ENCODE measurements at places on chromosomes 11 and 22. TPM values are rescaled to one million over a fixed set of nuclear protein-coding genes. Genes with fewer than 3 reads are reported as not detected.

DNA sequence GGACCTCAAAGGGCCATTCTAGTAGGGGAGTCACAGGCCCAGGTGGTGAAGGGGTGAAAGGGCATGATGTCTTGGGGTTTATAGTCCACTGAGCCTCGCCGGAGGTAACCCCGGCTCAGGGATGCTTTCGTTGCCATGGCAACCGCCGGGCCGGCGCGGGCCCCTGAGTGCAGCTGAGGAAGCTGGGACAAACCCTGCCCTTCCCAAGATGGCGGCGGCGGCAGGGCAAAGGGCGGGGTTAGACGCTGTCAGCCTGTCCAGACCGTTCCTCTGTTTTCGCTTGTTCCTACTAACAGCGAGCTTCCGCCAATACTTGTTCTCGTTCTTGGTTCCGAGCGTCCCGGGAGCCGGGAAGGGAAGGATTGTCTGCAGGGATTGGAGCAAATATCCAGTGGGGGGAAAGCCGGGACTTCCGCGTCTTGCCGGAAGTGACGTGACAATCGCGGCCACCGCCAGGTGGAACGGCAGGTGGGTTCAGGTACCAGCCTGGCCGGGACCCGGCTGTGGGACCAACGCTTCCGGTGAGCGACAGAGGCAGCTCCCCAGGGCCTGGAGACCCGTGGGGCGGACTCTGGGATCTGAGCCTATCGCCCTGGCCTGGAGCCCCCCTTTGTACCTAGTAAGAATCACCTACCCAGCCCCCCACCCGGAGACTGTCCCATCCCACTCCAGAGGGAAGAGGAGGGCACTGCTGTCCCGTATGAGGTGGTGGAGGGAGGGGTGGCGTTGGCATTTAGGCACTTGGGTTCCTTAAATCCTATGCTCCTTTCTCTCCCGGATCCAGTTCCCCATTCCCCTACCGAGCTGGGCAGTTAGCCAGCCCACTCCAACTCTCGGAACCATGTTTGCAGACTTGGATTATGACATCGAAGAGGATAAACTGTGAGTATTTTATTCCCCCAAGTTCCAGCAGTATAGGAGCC is at the start of gene PICK1:
Gene PICK1, plus strand, starts transcription at position 436 of the 923 bp plus-strand sequence. Its CDS starts 406 bp downstream, at position 842.
- no peaks in the 10 kb centered on the region for H3K27me3 ChIP-seq
- H3K4me1 ChIP-seq, result peaks cover 10% of the 10 kb centered on the region

- no peak overlapping the region for H3K4me3 ChIP-seq
- H3K27ac ChIP-seq, result no peak overlapping the region
- peaks cover 2% of the 10 kb centered on the region for H3K4me1 ChIP-seq
Observed at GRCh38 chr11:71979602-71980001, 19.1 kb upstream of the IL18BP start.

DNA sequence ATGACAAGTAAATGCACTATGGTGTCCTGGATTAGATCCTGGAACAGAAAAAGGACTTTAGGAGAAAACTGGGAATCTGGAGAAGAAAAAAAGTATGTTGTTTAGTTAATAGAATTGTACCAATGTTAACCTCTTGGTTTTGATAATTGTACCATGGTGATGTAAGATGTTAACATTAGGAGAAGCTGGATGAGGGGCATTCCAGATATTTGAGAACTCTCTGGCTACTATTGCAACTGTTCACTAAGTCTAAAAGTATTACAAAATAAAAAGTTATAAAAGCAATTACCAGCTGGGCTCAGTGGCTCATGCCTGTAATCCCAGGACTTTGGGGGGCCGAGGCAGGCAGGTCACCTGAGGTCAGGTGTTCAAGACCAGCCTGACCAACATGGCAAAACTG is 66.5 kb downstream of the EXT2 start:
- no peak for DNase-seq
- no peaks in the 10 kb centered on the region for H3K27me3 ChIP-seq
- H3K36me3 ChIP-seq, result no peaks in the 10 kb centered on the region
- H3K4me1 ChIP-seq, result peaks cover 4% of the 10 kb centered on the region

GRCh38 chr11:132357811-132358572 is 987.6 kb downstream of the NTM start:
- H3K4me3 ChIP-seq, result no peak overlapping the region
- H3K27me3 ChIP-seq, result no peaks in the 10 kb centered on the region
- H3K27ac ChIP-seq, result no peak overlapping the region
- H3K4me1 ChIP-seq, result 0 out of 2 replicates have a peak, but pooled peaks cover 3% of the 10 kb centered on the region
- H3K36me3 ChIP-seq, result no peaks in the 10 kb centered on the region

DNA sequence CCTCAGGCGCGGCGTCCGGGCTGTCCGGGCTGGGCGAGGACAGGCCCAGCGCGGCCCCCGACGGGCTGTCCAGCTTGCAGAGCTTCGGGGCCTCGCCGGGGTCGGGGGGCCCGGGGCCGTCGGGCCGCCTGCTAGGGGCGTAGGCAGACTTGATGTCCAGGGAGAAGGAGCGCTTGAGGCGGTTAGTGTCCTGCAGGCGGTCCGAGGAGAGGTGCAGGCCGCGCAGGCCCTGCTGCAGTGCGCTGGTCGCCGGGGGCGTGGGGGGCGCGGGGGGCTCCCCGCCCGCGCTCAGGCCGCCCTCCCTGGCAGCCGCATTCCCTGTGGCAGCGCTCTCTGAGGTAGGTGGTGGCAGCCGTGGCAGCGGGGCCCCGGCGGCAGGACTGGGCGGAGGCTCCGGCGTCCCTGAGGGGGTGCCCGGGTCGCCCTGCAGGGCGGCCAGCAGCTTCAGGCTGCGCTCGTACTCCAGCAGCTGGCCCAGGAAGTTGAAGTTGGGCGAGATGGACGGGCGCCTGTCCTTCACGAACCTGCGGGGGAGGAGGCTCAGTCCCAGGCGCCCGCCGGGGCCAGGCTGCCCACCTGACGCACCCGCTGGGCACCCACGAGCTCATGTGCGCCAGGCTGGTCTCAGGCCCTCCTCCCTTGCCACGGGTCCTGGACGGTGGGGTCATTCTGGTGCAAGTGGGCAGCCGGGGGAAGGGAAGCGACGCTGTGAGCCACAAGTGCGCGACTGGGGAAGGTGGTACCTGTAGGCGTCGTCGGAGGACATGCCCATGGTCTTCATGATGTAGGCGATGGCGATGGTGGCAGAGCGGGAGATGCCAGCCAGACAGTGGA is 14.8 kb downstream of the DUSP8 start:
- no peaks in the 10 kb centered on the region for H3K36me3 ChIP-seq
- H3K4me1 ChIP-seq, result peaks cover 24% of the 10 kb centered on the region
- H3K4me3 ChIP-seq, result no peak overlapping the region
- H3K27me3 ChIP-seq, result peaks cover 76% of the 10 kb centered on the region

DNA sequence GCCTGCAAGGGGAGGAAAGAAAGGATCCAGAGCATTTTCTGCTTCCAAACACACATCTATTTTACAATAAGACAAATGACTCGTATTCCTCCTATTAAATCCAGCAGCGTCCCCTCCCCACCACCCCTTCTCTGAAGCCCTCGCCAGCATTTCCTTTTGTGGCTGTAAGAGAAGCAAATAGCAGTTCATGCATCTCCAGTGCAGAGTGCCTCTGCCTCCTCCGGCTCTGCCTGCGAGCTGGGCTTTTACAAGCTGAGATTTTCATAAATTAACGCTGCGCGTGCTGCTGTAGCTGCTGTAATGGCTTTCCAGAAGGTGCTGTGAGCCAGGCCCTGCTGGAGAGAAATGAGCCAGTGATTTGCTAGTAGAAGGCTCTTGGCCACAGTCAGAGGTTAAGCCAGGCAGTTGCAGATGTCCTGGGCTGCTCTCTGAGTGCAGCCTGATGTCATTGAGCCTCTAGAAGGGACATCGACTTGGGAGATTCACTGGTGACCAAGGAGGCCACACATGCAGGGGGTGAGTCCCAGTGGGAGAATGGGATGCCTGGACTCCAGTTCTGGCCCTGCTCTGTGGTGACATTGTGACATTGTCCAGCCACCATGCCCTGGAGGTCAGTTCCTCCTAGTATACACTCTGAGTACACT is 134.5 kb upstream of the NAV2 start:
- no peak for DNase-seq
- no peaks in the 10 kb centered on the region for H3K36me3 ChIP-seq
- 0 out of 2 replicates have a peak, but pooled peaks cover 1% of the 10 kb centered on the region for H3K27me3 ChIP-seq
- H3K27ac ChIP-seq, result no peak overlapping the region

DNA sequence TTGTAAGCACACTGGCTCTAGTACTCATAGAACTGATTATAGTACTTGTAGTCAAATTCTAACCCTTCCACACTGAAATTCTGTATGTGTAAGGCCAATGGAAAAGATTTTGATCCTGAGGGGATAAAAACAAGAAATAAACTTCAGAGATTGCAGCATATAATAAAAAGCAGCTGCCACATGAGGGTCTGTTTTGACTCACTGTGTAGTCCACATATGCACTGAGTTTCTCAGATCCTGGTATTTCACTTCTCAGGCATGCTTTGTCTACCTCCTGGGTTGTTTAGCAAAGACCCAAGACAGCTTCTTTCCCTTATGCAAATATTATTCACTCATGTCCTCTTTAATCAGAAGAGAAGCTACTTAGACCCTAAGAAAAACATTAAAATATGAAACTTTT is 71.1 kb upstream of the SLC5A12 start:
- DNase-seq, result no peak
- no peaks in the 10 kb centered on the region for H3K36me3 ChIP-seq
- H3K27me3 ChIP-seq, result no peaks in the 10 kb centered on the region
- no peaks in the 10 kb centered on the region for H3K4me1 ChIP-seq
- H3K27ac ChIP-seq, result no peak overlapping the region
- H3K4me3 ChIP-seq, result no peak overlapping the region

DNA sequence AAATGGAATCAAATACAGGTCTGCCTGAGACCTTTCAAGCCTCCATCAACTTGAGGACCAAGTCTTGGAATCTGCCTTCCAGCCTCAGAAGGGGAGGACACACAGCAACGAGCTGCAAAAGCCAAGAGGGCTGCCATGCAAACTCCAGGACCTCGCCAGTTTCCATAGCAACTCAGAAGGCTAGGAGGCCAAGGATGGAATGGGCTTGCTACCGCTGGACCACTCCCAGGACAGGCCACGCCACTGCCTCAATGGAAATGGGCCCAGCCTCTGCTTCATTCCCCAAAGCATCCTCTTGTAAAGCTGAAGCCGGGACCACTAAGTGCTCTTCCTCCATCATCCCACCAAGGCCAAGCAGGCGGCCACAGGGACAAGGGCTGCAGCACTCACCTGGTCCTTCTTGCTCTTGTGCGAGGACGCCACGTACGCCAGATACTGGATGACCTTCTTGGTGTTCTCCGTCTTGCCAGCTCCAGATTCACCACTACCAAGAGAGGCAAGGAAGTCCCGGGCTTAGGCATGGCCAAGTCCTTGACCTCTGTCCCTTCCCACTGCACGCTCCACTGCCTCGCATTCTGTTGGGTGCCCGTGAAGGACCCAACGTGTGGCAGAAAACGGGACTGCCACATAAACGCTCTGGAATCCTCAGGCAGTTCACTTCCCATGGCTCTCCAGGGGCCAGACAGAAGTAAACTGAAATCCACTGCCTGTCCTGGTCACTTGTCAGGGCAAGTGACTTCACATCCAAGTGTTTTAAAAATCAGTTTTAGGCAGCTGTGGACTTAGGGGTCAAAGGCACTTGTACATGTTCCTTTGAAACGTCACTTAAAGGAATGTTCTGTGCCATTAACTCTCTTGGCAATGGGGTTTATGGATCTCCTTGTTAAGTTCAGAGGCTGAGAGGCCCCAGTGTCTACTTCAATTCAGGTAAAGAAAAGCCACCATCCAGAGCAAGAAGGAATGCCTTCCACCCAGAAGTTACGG is 61.3 kb downstream of the MYH9 start:
- no peak for DNase-seq
- peaks cover 63% of the 10 kb centered on the region for H3K36me3 ChIP-seq
- peak overlapping the region; percentile 100 for H3K27ac ChIP-seq
- H3K4me1 ChIP-seq, result peaks cover 40% of the 10 kb centered on the region

DNA sequence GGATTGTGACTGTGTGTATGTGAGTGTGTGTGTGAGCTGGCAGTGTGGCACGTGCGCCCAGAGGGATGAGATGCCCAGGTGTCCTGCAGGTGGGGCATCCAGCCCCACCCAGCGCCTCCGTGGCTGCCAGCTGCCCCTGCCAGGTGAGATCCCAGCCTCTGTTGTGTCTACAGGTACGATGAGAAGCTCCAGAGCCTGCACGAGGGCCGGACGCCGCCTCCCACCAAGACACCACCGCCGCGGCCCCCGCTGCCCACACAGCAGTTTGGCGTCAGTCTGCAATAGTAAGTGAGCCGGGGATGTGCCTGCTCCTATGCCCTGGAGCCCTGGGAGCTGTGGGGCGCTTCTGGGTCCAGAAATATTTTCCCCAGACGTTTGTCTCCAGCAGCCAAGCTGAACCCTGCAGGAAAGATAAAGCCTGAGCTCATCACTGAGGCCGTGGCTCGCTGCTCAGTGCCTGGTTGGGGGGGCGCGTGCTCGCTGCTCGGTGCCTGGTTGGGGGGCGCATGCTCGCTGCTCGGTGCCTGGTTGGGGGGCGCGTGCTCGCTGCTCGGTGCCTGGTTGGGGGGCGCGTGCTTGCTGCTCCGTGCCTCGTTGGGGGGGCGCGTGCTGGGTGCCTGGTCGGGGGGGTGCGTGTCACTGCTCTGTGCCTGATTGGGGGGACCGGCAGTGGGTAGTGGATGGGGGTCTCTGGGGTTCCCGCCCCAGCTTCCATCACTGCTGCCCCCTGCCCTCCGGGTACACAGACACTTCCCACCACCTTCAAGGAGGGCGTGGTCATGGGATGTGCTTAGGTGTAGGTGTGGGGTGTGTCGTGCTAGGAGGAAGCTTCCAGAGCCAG is 73.2 kb downstream of the ARHGAP8 start:
- H3K27me3 ChIP-seq, result no peaks in the 10 kb centered on the region
- H3K27ac ChIP-seq, result no peak overlapping the region
- DNase-seq, result no peak
- H3K4me3 ChIP-seq, result no peak overlapping the region
- H3K36me3 ChIP-seq, result peaks cover 16% of the 10 kb centered on the region
- peaks cover 15% of the 10 kb centered on the region for H3K4me1 ChIP-seq

GRCh38 chr22:19855504-19856409 is 1.1 kb upstream of the GNB1L start:
- H3K27ac ChIP-seq, result no peak overlapping the region
- H3K36me3 ChIP-seq, result peaks cover 9% of the 10 kb centered on the region
- H3K4me3 ChIP-seq, result peak overlapping the region; percentile 88
- peak; percentile 48 for DNase-seq

DNA sequence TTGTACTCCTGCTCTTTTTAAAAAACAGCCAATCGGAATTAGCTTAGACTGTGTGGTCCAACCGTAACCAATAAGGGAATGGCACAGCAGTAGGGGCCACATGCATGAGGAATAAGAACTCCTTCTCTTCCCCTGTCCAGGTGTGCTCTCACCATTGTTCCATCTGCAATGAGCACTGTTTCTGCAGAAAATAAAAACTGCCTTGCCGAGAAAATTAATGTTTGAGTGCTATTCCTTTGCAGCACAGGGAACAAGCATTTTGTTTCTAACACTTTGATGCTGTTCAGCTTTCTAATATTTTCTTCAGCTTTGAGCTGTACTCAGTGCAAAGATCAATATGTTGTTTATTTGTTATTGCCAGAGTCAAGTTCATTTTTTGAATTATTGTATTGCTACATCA is 57.9 kb downstream of the PIWIL3 start:
- peaks cover 17% of the 10 kb centered on the region for H3K36me3 ChIP-seq
- no peaks in the 10 kb centered on the region for H3K4me1 ChIP-seq
- H3K27ac ChIP-seq, result no peak overlapping the region
- no peak overlapping the region for H3K4me3 ChIP-seq
- H3K27me3 ChIP-seq, result no peaks in the 10 kb centered on the region
- no peak for DNase-seq

The MS4A12 gene
- total RNA-seq, result not detected

The ZNF408 gene
- 16.0 TPM for total RNA-seq

The ACTN3 gene
- 20.4 TPM for total RNA-seq

The ANO9 gene
- 16.6 TPM for total RNA-seq
